ENCODE measurements at places on chromosomes 1 and 21.
A peak's percentile ranks its signal among the peaks of the same experiment; 100 is the strongest.

DNA sequence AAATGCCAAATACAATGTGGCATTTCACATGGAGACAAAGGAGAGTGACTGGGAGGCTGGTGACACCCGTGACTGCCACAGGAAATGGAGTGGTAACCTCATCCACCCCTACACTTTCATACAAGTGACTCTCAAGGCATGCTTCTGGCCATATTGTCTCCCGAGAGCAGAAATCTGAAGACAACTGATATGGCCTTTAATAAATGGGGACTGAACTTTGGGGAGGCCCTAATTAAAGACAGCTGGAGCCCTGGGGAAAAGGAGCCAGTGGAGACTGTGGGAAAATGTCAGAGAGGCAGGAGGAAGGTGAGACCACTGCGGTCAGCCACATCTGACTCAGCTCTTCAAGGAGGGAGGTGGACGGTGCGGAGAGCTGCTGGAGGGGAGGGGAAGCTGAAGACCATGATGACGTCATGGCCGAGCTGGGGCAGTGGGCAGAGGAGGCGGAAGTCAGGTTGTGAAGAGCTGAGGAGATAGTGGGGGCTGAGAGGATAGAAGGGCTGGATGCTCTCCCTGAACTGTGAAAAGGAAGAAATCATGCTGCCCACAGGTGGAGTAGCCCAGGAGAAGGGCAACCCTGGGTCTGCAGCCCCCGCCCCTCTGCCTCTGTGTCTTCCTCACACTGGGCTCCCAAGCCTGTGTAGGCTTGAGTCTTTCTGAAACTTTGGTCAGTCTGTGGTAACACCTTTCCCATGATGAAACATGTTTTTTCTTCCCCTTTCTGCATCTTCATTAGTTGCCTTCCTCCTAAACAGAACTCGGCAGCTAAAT is 14.0 kb upstream of the NCF2 start:
- DNase-seq = peak; percentile 61

GRCh38 chr1:167856711-167857418 is 57.1 kb downstream of the ADCY10 start:
- no peak for DNase-seq

DNA sequence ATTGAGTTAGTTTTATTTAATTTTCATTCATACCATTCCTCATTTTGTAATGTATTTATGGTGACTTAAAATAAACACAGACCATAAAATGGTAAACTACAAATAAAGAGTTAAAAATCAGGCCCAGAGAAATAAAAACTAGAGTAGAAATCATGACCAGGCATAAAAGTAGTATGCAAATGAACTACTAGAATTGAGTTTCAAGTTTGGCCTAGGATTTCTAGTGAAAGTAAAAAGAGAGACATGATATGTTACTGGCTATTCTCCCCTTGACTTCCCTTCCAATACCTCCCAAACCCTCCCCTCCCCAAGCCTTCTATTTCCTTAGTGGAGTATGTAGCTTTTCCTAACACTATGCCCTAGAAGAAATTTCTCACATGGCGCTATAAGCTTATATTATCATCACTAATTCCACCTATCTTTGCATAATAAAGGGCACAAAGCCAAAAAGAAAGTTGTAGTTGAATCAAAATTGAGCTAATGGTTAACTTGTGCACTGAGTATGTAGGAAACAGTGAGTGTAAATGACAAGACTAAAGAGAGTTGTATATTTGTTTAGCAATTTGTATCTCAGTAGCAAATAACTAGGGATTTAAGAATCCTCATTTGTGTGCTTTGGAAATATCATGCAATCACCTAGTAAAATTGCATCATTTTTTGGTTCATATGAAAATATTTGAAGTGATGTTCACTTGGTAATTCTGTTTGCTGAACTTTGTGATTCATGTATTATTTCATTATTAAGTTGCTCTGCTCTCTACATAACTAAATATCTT is 29.7 kb upstream of the CDC14A start:
- DNase-seq = no peak

DNA sequence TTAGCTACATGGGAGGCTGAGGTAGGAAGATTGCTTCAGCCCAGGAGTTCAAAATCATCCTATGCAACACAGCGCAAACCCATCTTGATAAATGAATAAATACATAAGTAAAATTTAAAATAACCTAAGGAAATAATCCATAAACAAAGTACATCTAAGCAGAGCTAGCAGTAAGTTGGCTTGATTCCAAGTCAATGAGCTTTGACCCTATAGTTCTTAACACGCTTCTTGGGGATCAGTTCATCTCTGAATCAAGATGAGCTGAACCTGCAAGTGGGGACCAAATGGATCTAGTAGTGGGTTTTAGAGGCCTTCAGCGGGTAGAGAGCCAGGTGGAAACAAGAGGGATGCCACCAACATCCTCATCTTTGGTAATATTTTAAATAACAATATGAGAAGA is 31.5 kb upstream of the PHGDH start:
- no peak for DNase-seq
